ENCODE measurements at places on chromosomes 6 and 20.

GRCh38 chr6:130620338-130620781 lies 206.8 kb upstream of the SMLR1 start:
- no peak overlapping the region for H3K27ac ChIP-seq
- no peak for DNase-seq
- H3K36me3 ChIP-seq: no peaks in the 10 kb centered on the region
- no peak overlapping the region for H3K4me3 ChIP-seq
- H3K27me3 ChIP-seq: no peaks in the 10 kb centered on the region

- peak; percentile 32 for DNase-seq
- H3K4me1 ChIP-seq: no peaks in the 10 kb centered on the region
- no peak overlapping the region for H3K4me3 ChIP-seq
- H3K27ac ChIP-seq: no peak overlapping the region
- no peaks in the 10 kb centered on the region for H3K27me3 ChIP-seq
These were observed 30.2 kb upstream of the NNAT start for GRCh38 chr20:37490663-37491350.

DNA sequence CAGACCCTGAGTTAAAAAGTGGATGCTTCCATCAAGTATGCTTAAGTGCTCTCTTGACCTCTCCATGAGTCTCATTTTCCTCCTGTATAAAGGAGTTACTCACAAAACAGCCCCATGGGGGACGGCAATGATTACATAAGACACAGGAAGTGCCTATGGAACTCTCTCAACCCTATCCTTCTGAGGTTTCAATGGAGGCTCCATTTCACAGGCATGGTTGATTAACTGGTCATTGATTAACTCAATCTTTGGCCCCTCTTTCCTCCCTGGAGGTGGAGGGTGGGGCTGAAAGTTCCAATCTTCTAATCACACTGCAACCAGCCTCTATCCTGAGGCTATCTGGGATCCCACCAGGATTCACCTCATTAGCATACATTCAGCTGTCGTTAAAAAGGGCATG lies 29.3 kb downstream of the CST8 start:
- H3K27me3 ChIP-seq: no peaks in the 10 kb centered on the region
- no peak overlapping the region for H3K4me3 ChIP-seq

GRCh38 chr20:37511610-37512275 lies 9.3 kb upstream of the NNAT start:
- no peaks in the 10 kb centered on the region for H3K27me3 ChIP-seq
- H3K4me1 ChIP-seq: no peaks in the 10 kb centered on the region
- H3K4me3 ChIP-seq: no peak overlapping the region
- H3K36me3 ChIP-seq: peaks cover 50% of the 10 kb centered on the region
- H3K27ac ChIP-seq: no peak overlapping the region

GRCh38 chr6:168559574-168560098 lies 118.7 kb downstream of the SMOC2 start:
- no peak overlapping the region for H3K27ac ChIP-seq
- H3K4me3 ChIP-seq: no peak overlapping the region
- H3K36me3 ChIP-seq: no peaks in the 10 kb centered on the region

DNA sequence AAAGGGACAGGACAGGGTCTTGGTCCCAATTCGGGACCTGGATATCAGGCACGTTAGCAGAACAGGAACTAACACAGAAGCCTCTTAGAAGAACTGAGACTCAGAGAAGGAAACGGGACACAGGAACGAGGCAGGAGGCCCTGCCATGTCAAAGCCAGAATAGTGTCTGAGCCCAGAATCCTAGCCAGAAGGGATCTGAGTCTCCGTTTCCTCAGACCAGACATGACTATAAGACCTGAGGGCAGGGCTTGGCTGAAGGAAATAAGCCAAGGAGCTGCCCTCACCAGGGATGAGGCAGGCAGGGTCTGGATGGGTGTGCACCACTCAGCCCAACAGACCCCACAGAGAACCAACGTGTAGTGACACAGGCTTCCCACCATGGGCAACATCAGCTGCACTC lies 40.3 kb downstream of the TRERF1 start:
- H3K27ac ChIP-seq: no peak overlapping the region
- H3K4me1 ChIP-seq: peaks cover 16% of the 10 kb centered on the region
- no peak for DNase-seq
- H3K4me3 ChIP-seq: no peak overlapping the region
- no peaks in the 10 kb centered on the region for H3K27me3 ChIP-seq

GRCh38 chr20:51926670-51927305 lies 124.5 kb upstream of the SALL4 start:
- no peak overlapping the region for H3K4me3 ChIP-seq
- no peaks in the 10 kb centered on the region for H3K36me3 ChIP-seq
- no peak overlapping the region for H3K27ac ChIP-seq
- no peak for DNase-seq
- H3K27me3 ChIP-seq: no peaks in the 10 kb centered on the region
- no peaks in the 10 kb centered on the region for H3K4me1 ChIP-seq

GRCh38 chr6:24831771-24832716 lies 33.3 kb upstream of the ARMH2 start:
- no peak for DNase-seq
- H3K27ac ChIP-seq: peak overlapping the region; percentile 48
- peaks cover 43% of the 10 kb centered on the region for H3K4me1 ChIP-seq
- no peaks in the 10 kb centered on the region for H3K36me3 ChIP-seq
- H3K4me3 ChIP-seq: no peak overlapping the region

- no peak overlapping the region for H3K27ac ChIP-seq
- H3K27me3 ChIP-seq: no peaks in the 10 kb centered on the region
- no peak for DNase-seq
- no peak overlapping the region for H3K4me3 ChIP-seq
These were observed 100.6 kb downstream of the KCNB1 start for GRCh38 chr20:49381558-49382493.

GRCh38 chr20:49310705-49311104 lies 32.8 kb upstream of the ZNFX1 start:
- DNase-seq: no peak
- H3K4me3 ChIP-seq: no peak overlapping the region
- no peaks in the 10 kb centered on the region for H3K36me3 ChIP-seq
- peaks cover 10% of the 10 kb centered on the region for H3K4me1 ChIP-seq
- H3K27me3 ChIP-seq: peaks cover 3% of the 10 kb centered on the region
- no peak overlapping the region for H3K27ac ChIP-seq

DNA sequence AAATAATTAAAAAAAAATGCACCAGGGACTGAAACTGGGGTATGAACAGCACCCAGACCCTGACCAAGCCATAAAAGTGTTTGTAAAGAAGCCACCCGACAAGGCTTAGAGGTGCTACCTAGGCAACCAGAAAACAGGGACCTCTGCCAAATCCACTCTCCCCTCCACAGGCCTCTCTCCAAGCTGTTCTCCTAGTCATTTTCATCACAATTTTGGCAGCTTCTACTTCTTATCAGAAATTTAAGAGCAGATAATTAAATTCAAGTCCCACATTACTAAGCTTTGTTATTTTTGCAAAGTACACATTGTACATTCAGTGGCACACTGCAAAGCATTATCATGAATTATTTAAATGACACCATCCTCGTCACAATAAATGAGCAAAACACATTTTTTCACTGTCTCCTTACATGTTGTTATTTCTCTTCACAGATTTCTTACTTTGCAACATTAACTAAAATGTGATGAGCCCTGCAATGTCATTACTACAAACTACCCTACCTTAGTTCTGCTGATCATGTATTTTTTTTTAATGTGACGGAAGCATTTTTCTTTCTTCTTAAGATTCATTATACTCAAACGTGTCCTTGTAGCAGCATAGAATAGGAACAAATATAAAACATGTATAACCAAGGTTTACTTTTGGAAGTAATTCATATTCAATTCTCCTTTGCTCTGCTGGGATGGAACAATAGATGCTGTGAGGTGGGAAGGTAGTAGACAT lies 38.1 kb downstream of the ECT2L start:
- no peaks in the 10 kb centered on the region for H3K36me3 ChIP-seq
- H3K27me3 ChIP-seq: no peaks in the 10 kb centered on the region
- no peak overlapping the region for H3K4me3 ChIP-seq
- H3K4me1 ChIP-seq: peaks cover 7% of the 10 kb centered on the region
- no peak for DNase-seq

GRCh38 chr6:127784468-127784867 lies 116.4 kb downstream of the THEMIS start:
- H3K27me3 ChIP-seq: no peaks in the 10 kb centered on the region
- H3K36me3 ChIP-seq: no peaks in the 10 kb centered on the region
- H3K27ac ChIP-seq: no peak overlapping the region
- no peak for DNase-seq
